ENCODE measurements at places on chromosomes 16 and 17. TPM values are rescaled to one million over a fixed set of nuclear protein-coding genes. Genes with fewer than 3 reads are reported as not detected.
A peak's percentile ranks its signal among the peaks of the same experiment; 100 is the strongest.

The ARL5C gene
- total RNA-seq = not detected

The JMJD6 gene
- 97.4 TPM for total RNA-seq

GRCh38 chr17:80082403-80083135 lies 18.8 kb upstream of the GAA start:
- DNase-seq = peak; percentile 48

The PLA2G10 gene
- total RNA-seq = not detected

- DNase-seq = no peak
Observed at GRCh38 chr16:73185737-73186136, 137.8 kb upstream of the ZFHX3 start.

DNA sequence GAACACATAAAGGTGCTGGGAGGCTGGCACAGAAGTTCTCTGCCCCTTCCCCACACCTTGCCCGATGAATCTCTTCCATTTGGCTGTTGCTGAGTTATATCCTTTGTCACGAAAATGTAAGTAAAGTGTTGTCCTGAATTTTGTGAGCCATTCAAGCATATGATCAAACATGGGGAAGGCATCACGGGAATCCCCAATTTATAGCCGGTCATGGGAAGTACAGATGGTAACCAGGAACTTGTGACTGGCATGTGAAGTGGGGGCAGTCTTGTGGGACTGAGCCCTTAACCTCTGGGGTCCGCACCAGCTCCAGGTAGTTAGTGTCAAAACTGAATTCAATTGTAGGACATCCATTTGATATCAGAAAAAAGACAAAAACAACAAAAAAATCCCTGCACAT lies 13.2 kb downstream of the TOM1L2 start:
- no peak for DNase-seq

DNA sequence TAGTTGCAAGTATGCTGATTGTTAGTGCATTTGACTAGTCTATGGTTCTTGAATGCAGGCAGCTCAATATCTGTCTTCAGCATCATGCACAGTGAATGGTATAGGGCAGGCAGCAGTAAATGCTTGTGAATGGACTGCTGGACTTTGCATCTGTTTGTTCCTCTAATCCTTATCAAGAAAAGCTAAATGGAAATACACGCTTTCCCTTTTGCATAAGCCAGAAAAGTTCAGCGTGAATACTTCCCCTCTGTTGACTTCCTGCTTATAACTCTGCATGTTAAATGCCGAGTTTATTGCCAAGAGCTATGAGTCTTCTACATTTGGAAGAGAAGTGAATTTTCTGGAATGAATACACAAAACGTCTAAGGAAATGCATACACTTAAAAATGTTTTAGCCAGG lies 127.9 kb upstream of the CPHXL start:
- DNase-seq = no peak

DNA sequence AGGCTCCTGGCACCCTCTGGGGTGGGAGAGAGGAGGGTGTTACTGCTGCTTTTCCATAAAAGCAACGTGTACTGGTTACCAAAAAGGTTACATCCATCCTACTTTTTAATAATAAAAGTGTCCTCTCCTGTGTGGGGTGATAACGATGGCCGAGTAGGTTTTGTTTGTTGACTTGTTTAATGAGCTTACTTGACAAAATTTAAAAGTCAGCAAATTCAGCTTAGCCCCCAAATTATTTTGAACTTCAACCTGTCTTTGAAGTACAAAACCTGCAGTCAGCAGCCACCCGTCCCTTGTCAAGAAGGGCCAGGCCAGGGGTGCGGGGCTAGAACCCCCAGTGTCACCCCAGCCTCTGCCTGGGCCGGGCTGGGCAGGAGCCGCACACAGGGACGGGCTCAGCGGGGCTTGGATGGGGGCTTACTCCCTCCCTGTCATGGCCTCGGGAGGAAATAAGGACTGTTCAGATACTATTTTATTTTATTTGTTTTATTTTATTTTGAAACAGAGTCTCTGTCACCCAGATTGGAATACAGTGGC lies 103.9 kb upstream of the CHMP6 start:
- no peak for DNase-seq

- DNase-seq = peak; percentile 47
Observed at GRCh38 chr17:19940722-19941464, 36.7 kb downstream of the AKAP10 start.

The P2RX1 gene
- total RNA-seq = 5.1 TPM

DNA sequence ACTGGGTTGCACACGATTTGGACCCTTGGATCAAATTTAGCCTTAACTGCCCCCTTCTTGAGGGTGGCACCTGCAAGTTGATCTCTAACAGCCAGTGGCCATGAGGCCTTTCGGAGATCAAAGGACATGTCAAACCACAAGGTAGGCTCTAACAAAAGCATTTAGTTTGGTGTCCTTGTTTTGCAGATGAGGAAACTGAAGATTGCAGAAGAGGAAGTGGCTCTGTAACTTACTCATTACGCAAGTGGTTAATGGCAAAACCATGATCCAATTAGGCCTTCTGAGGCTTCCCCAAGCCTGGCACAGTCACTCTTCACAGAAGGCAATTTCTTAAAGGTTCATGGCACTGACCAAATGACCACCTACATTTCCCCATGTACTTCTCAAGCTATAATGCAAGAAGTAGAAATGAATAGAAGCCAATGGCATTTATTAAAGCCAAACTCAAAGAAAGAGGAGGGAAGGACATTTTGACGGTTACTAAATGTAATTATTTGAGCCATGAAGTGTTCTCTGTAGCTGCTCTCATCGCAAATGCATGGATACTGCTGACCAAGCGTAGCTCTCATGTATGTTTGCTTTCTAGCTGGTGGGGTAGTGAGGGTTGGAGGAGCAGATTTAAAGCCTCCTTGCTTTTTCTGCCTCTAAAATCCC lies 32.8 kb upstream of the ABCC12 start:
- no peak for DNase-seq

The CFAP97D1 gene
- not detected for total RNA-seq

GRCh38 chr17:44053125-44053872 lies 13.2 kb downstream of the LSM12 start:
- no peak for DNase-seq

GRCh38 chr16:67029254-67030096 lies 526 bp downstream of the CBFB start:
- peak; percentile 76 for DNase-seq

DNA sequence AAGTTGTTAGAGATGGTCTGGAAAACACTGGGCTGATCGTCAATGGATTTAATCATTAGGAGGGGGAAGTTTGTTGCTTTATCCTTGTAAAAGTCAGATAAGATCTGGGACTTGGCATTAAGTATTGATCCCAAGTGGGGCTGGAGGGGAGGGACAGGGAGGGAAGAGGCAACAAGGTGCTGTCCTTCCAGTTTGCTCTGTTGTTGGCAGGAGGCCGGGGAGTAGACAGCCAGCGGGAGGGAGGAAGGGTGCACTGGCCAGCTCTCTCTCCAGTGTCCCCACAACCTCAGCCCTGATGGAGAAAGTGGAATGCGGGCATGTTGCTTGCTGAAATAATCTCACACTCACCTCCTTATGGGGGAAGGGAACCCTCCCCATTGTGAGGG lies 210.2 kb downstream of the CCDC182 start:
- no peak for DNase-seq

DNA sequence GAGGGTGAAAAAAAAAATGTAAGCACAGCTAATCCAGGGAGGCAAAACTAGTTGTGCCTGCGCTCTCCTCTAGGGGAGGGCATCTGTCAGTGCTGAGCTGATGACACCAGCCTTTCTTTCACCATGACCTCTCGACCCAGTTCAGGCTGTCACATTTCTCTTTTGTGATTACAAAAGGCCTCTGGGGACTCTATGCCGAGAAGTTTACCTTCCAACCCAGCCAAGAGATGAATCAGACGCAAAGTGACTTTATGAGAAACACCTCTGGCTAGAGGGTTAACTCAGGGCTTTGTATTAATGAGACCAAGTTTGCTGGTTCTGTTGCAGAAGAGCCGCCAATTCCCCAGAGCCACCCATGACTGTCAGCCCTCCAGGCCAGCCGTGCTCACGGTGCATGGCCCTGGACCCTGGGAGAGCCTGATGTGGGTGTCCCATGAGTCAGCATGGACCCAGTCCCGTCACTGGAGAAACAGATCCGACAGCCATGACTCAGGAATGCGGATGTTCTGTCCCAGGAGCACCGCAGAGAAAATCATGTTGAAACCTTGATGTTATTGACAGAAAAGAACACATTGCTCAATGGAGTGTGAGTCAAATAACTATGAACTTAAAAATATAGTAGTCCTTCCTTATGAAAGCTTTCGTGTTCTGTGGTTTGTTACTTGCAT lies 437.2 kb downstream of the HS3ST3B1 start:
- DNase-seq = peak; percentile 96

GRCh38 chr17:29722411-29723198 lies 99.9 kb upstream of the CORO6 start:
- DNase-seq = no peak

DNA sequence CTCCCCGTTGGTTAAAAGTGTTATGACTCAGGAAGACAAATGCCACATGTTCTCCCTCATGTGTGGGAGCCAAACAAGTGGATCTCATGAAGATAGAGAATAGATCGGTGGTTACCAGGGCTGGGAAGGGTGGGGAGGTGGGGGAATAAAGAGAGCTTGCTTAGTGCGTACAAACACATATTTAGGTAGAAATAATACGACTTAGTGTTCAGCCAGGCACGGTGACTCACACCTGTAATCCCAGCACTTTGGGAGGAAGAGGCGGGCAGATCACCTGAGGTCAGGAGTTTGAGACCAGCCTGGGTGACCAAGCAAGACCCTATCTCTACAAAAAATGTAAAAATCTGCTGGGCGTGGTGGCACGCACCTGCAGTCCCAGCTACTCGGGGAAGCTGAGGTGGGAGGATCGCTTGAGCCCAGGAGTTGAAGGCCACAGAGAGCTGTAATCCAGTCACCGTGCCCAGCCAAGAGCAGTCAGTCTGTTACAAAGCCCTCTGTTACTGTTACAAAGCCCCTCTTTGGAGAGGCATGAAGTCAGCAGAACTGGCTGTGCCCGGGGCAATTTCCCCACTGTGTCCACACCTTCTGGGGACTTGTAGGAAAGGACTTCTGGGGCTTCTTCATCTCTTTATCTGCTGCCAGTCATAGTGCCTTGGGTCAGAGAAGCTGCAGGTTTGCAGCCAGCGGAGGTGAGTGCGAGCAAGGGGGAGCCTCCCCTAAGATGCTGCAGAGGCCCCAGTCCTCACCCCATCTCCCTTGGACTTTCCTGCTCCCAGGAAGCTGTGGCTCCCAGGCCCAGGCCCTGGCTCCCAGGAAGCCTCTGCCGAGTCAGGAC lies 4.3 kb upstream of the ALDH3A1 start:
- no peak for DNase-seq

The SF3B3 gene
- total RNA-seq = 170 TPM

- DNase-seq = no peak
Observed at GRCh38 chr17:10018461-10018891, 113.4 kb upstream of the RCVRN start.
